ENCODE measurements at places on chromosomes 3 and 15.

DNA sequence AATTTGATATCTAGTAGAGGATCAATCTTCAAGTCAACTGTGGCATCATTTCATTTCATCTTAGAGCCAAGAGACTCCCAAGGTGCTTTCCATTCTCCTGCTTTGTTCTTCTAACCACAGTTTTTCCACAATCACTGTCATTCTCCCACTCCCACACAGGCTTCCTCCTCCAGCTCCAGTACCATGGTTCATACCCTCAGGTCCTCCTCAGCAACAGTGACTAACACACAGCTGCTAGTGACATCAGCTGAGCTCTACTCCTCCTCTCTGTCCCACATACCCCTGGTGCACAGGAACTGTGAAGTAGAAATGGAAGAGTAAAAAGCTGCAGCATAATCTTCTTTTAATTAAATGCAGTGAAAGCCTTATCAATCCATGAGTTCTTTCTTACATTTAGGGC is 200.2 kb upstream of the DPH6 start:
- DNase-seq = no peak

- DNase-seq = no peak
Observed at GRCh38 chr3:6273878-6274277, 587.0 kb upstream of the GRM7 start.

GRCh38 chr3:126166009-126166408 is 14.4 kb downstream of the ALDH1L1 start:
- DNase-seq = no peak

DNA sequence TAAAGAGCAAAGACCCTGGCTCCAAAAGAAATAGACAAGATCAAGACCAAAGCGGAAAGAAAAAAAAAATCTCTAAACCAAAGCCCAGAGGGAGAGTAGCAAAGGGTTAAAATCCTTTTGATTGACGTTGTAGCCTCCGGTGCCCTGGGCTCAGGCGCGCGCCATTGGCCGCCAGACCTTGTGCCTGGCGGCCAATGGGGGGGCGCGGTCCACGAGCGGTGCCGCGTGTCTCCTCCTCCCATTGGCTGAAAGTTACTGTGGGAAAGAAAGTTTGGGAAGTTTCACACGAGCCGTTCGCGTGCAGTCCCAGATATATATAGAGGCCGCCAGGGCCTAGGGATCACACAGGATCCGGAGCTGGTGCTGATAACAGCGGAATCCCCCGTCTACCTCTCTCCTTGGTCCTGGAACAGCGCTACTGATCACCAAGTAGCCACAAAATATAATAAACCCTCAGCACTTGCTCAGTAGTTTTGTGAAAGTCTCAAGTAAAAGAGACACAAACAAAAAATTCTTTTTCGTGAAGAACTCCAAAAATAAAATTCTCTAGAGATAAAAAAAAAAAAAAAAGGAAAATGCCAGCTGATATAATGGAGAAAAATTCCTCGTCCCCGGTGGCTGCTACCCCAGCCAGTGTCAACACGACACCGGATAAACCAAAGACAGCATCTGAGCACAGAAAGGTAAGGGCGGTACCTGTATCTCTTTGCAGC is at the start of gene HES1:
HES1 (plus strand) TSS at position 343 of the 713 bp plus-strand sequence; CDS start at position 576, 233 bp downstream.
- DNase-seq = no peak

DNA sequence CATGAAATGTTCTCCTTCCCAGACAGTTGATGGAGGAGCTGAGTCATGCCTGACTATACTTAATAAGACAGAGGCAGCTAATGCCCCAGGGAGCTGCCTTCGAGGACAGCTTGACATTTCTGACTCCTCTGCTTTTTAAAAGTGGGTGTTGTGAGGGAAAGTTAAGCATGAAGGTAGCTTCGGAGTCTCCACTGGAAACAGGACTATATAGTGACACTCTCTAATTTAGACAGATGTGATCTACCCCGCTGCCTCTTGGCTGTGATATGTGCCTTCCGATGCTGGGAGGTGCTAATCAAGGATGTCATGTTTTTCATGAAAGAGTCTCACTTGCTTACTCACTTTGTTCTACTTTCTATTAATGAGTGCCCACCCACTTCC is 72.7 kb downstream of the IL1RAP start:
- DNase-seq = no peak

- no peak for DNase-seq
Observed at GRCh38 chr3:111669926-111670630, 74.9 kb upstream of the ZBED2 start.

DNA sequence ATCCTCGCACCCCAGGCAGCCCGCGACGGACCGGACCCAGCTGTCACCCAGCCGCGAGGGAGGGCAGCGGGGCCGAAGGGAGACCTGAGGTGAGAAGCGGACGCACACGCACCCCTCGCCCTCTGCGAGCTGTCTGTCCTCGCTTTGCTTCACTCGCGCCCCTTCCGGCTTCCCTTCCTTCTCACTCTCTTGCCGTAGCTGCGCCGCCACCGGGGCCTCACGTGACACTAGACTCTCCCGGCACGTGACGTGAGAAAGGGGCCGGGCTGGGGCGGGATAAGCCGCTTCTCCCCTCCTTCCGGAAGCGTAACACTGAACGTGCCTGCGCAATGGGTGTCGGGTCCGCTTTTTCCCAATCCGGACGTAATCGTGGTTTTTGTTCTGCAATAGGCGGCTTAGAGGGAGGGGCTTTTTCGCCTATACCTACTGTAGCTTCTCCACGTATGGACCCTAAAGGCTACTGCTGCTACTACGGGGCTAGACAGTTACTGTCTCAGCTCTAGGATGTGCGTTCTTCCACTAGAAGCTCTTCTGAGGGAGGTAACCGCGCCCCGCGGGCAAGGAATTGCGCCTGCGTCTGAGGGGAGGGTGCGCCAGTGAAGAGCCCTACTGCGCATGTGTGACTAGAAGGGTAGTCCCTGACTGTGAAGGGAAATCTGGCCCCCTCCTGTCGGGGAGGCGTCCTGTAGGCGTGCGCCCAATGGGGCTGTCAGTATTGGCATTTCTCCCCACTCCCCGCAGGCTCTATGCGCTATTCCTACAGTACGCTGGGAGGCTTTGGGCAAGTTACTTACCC is at the start of the genes ATG3 and SLC35A5:
ATG3 (minus strand) TSS at position 229 of the 796 bp plus-strand sequence. CDS start 434 bp downstream, outside the sequence.
SLC35A5 (plus strand) TSS at position 312 of the 796 bp plus-strand sequence. CDS start 1,359 bp downstream, outside the sequence.
- peak; percentile 94 for DNase-seq

DNA sequence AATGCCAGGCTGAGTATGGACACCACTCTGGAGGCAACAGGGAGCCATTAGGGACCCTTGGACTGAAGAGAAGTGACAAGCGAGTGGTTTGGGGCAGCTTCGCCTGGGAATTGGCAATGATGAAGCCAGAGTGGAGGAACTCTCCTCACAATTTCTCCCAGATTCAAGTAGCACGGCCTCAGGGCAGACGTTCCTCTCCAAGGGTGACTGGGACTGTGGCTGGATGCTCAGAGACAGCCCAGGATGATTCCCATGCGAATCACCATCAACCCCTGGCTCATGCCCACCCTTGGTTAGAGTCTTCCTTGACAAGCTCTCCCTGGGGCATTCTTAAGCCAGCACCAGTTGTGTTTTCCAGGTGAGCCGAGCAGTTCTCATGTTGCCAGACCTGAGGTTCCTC is 16.3 kb upstream of the DOCK3 start:
- no peak for DNase-seq

DNA sequence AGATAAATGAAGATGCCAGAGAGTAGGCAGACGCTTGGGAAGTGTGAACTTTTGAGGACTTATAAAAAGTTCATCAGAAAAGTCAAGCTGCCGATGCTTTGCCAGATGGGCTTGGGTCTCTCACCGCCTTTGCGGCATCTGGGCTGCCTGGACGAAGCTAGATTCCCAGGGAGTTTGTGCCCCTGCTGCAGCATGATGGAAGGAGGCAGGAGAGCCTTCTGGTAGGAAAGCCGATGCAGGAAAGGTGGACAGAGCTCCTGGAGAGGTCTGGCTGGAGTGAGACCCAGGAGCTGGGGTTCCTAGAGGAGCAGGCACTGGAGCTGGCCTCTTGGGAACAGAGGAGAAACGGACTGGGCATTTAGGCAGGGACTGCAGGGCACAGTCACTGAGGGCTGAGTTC is 51.9 kb upstream of the ATP2B2 start:
- no peak for DNase-seq

DNA sequence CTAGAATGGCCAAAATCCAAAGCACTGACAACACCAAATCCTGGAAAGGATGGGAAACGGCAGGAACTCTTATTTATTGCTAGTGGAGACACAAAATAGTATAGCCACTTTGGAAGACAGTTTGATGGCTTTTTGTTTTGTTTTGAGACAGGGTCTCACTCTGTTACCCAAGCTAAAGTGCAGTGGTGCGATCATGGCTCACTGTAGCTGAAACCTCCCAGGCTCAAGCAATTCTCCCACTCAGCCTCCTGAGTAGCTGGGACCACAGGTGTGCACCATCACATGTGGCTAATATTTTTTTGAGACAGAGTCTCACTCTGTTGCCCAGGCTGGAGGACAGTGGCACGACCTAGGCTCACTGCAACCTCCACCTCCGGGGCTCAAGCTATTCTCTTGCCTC is 27.3 kb upstream of the GPR160 start:
- no peak for DNase-seq

GRCh38 chr3:126718561-126719445 is 14.8 kb downstream of the CHCHD6 start:
- no peak for DNase-seq

- DNase-seq = no peak
Observed at GRCh38 chr3:127034990-127035652, 52.2 kb downstream of the PLXNA1 start.
